Stimulated activated naive CD4-positive, alpha-beta T cell treated with Interleukin-2 at 50 U/mL for 16 hours (primary cell): ENCODE measurements at places on chromosomes 2 and 18.
A peak's percentile ranks its signal among the peaks of the same experiment; 100 is the strongest.

GRCh38 chr2:45698554-45698953 is 47.1 kb downstream of the PRKCE start:
- no peak for DNase-seq

DNA sequence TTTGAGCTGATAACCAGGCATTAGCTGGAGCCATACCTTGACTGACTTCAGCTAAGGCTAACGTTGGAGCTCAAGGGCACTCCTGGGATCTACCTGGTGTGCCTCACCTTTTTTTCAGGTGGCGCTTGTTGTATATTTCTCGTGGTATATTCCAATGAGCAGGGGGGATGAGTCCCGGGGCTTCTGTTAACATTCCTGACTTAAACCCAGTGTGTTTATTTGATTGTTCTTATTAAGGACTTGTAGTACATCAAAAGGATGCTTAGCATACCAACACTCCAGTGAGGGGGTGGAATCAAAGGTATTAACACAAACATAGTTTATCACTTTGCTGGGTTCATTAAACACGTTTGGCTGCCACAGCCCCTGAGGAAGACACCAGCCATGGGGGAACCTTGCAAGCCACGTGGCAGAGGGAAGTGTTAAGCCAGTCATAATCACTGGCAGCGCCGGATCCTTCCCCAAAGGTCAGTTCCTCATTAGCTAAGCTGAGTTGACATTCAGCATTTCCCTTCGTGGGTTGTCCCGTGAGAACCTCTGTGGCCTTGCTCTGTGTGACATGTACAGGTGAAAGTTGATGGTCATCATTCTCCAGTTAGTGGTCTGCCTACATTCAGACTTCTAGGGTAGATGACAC is 119.5 kb upstream of the MCFD2 start:
- no peak for DNase-seq

GRCh38 chr2:179818546-179818945 is 42.9 kb downstream of the ZNF385B start:
- no peak for DNase-seq

DNA sequence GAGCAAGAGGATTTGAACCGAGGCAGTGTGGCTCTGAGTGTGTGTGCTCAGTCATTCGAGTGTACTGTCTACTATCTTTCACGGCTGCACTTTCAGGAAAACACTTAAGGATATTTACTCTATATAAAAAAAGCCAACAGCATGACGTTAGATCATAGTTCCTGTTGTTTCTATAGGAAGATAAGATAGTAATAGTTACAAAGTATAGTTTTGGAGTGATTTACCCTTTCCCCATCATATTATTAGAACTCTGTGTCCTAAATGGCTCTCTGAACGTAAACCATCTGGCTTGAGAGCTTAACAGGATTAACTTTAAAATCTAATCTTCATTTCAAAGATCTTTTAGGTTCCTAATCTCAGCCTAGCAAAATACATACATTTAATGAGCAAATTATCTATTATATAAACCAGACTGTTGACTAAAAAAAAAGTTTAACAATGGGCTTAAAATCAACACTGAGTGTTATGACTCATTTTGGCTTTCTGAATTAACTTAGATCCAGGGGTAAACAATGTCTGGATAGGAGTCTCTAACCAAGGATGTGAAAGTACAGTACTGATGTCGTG is 150.3 kb upstream of the DNMT3A start:
- no peak for DNase-seq

DNA sequence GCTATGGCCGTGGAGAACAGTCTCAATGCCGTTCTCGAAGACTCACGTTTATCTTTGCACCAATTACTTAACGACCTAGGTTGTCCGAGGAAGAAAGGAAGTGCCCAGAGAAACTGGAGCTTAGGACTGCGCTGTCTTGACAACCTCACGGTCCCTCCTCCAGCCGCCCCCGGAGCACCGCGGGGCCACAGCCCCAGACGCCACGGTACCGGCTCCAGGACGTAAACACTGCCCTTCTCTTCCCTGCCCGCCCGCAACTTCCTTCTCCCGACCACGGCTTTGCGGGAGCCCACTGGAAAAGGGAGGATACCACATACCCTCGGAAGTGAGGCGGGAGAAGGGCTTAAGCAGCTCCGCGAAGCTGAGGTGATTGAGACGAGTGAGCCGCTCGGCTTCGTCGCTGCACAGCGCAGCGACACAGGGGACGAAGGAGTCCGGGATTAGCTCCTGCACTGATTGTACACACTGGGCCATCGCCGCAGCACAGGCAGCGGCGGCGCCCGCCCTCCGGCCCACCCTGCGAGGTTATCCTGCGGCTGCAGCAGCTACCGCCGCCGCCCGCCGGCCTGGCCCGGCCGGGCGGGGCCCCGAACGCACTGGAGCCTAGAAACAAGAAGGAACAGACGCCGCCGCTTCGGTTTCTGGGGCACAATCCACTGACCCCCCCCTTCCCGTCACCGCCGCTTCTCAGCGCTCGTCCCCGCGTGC is 483 bp downstream of the TRAPPC8 start:
- peak; percentile 23 for DNase-seq

DNA sequence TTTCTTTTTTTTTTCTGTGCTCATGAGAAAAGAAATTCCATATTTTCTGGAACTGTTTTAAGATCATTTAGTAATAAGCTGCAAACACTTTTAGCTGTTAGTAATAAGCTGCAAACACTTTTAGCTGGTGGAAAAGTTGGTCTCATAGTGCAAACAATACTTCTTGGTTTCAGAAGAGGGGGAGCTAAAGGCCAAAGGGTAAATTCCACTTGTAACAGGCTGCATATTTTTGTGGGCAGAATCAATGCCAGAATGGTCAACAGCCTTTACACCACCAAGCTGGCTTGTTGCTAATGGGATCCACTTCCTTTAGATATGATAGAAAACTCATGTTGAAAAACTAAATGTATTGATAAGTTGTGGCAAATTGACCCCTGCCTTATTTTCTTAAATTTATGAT is 356.8 kb downstream of the NR4A2 start:
- DNase-seq = no peak

DNA sequence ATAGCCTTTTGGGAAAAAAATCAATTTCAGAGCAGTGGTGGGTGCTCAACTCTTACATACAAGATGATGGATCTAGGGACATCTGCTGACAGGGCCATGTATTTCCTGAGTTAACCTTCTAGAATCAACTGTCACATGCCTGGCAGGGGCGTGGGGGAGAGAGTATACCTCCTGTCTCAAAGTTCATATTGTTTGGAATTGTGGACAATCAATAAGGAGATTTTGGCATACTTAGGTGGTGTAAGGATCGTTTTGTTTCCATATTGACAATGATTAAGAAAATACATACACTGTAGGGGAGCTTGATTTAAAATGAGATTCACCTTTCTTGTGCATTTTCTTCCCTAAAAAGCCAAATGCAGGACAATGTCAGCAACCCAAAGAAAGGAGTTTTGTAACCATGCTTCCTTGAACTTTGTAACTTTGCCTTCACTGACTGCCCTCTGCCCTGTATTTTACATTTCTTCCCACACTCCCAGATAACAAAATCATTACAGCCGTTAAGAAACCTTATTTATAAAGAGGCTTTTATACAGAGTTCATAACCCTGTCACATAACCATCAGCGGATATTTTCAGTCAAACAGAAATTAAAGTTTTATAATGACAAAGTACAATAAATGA is 88.4 kb downstream of the MEP1B start:
- DNase-seq = no peak

- no peak for DNase-seq
Observed at GRCh38 chr2:236583621-236584203, 14.1 kb downstream of the ACKR3 start.

- no peak for DNase-seq
Observed at GRCh38 chr2:157880927-157881326, 4.8 kb upstream of the ACVR1 start.

DNA sequence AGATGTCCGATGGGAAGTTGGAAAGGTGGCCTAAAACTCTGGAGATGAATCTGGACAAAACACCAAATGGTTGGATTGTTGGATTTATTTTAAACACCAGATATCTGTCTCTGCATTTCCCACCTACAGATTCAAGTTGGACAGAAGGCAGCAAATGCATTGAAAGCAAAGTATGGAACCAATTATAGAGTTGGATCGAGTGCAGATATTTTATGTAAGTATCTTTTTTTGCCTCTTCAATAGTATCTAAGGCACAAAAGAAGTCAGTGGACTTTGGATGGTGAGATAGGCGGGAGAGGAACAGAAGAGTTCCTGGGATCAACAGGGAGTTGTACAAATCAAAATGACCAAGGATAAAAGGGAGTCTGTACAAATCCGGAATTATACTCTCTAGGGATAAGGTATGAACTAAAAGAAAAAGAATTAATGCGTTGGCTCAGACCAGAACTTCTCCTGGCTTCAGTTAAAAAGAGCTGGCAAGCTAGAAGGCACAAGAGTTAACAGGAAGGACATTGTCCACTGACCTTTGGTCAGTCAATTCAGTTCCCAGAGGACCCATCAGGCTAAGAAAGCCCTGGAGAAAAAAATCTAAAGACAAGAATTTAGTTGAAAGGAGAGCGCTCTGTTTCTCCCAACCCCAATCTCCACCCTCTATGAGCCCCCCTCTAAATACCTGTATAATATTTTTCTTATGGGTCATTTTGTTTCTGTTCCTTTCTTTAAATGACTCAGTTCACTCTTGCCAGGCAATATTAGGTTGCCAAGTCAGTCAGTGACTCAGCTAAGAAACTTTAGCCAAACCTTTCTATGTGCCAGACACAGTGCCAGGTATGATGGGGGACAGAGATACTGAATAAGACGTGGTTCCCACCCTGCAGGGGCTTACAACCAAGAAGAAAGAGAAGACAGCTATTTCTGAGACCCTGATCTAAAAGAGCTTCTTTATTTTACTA is 29.1 kb downstream of the CPO start:
- DNase-seq = no peak

DNA sequence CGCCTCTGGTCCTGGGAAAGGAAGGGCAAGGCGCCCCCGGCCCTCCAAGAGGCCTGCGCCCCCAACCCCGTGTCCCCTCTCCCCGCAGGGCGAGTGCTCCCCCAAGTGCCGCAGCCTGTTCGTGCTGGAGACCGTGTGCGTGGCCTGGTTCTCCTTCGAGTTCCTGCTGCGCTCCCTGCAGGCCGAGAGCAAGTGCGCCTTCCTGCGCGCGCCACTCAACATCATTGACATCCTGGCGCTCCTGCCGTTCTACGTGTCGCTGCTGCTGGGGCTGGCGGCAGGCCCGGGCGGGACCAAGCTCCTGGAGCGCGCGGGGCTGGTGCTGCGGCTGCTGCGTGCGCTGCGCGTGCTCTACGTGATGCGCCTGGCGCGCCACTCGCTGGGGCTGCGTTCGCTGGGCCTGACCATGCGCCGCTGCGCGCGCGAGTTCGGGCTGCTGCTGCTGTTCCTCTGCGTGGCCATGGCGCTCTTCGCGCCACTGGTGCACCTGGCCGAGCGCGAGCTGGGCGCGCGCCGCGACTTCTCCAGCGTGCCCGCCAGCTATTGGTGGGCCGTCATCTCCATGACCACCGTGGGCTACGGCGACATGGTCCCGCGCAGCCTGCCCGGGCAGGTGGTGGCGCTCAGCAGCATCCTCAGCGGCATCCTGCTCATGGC is 52.4 kb downstream of the SLC66A2 start:
- DNase-seq = no peak

- DNase-seq = no peak
Observed at GRCh38 chr2:54672590-54673456, 50.6 kb upstream of the EML6 start.

DNA sequence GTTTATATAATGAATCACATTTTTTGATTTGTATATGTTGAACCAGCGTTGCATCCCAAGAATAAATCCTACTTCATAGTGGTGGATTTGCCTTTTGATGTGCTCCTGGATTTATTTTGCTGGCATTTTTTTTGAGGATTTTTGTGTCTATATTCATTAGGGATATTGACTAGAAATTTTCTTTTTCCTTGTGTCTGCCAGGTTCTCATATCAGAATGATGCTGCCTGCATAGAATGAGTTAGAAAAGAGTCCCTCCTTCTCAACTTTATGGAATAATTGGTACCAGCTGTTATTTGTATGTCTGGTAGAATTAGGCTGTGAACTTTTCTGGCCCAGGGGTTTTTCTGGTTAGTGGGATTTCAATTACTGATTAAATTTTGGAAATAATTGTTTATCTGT is 457.4 kb upstream of the DSEL start:
- DNase-seq = no peak

GRCh38 chr2:55733335-55733734 is 39.7 kb upstream of the PNPT1 start:
- no peak for DNase-seq

GRCh38 chr2:14292964-14293363 is 339.6 kb upstream of the LRATD1 start:
- no peak for DNase-seq

DNA sequence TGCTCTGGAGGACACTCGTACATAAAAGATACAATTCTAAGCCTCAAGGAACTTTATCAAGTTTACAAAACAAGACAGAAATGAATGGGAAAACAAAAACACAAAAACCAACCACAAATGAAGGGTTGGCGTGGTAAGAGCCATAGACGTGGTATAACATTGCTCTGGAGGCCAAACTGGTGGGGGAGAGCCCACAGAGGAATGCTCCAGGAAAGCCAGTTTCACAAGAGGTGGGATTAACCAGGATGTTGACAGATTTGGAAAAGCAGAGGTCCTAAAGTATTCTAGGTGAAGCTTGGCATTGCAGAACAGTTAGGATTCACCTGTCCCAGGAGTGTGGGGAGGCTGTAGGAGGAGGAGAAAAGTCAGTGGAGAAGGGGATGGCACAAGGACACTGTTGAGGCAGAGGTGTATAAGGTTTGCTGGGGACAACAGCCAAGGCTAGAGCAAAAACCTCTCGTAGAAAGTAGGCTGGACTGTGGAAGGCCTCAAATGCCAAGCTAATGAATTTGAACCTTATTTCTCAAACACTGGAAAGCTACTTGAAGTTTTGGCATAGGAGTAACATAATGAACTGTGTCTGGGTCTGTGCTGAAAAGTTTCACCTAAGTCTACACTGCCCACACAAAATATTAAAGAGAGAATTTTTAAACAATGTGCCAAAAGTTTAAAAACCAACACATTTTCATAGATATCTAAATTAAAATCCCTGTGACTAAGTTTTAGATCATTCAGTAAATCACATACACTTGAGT is 135.1 kb downstream of the THADA start:
- no peak for DNase-seq

DNA sequence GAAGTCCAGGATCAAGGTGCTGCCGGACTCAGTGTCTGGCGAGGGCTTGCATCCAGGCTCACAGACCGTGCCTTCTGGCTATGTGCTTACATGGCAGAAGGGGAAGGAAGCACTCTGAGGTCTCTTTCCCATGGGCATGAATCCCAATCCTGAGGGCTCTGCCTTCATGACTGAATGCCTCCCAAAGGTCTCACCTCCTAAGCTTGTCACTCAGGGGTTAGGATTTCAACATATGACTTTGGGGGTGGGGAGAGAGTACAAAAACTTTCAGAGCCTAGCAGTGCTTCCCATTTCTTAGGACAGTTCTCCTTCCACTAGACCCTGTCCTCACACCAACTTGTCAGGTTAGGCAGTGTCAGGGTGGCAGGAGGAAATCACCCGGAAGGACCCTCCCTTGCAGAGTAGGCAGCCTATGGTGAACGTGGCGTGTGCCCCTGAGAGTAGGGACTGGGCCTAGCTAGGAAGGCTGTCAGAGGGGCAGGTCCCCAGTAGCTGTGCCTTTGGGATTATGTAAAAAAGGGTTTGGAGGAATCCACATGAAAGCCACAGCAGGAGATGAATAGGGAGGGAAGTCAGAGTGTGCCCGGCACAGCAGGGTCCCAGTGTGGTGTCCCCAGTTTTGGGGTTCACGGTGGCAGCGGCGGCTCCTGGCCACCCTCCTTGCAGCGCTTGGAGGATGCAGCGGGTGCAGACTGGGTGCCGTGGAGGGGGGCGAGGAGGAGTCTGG is 233.3 kb downstream of the LDLRAD4 start:
- no peak for DNase-seq

- no peak for DNase-seq
Observed at GRCh38 chr2:204046145-204046544, 109.6 kb downstream of the ICOS start.

GRCh38 chr2:214946949-214947348 is 137.5 kb upstream of the BARD1 start:
- DNase-seq = no peak
